ENCODE measurements at places on chromosomes 3 and 15.

GRCh38 chr15:58536414-58536813 is 104.6 kb downstream of the LIPC start:
- DNase-seq = no peak

- peak; percentile 69 for DNase-seq
Observed at GRCh38 chr3:137692803-137693431, 71.2 kb upstream of the SOX14 start.

GRCh38 chr15:61069394-61070075 is 159.6 kb downstream of the RORA start:
- no peak for DNase-seq

DNA sequence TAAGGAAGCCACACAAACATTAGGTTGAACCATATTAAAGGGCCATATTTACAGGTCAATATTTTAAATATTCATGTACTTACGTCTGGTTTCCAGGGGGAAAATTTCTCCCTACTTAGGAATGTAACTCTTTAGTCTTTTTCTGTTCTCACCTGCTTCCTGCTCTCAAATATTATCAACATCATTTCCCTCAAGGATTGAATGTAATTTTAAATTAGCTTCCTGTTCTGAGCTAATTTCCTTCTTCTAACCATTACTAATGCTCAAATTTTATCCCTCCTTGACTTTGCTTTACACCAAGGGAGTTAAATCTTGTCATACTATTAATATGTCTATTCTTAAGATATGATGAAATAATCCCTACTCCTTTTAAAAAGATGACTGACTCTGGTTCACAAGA is 103.4 kb upstream of the UBP1 start:
- no peak for DNase-seq

GRCh38 chr3:24235121-24235520 is 259.5 kb downstream of the THRB start:
- DNase-seq = no peak

- DNase-seq = no peak
Observed at GRCh38 chr3:198062068-198062465, 102.0 kb downstream of the LMLN start.
